Esophagus squamous epithelium (tissue), 5 donors: ENCODE measurements at places on chromosomes 1 and 21.

- no peak for DNase-seq
- H3K4me3 ChIP-seq: no peak overlapping the region
- H3K36me3 ChIP-seq: no peaks in the 10 kb centered on the region
- H3K4me1 ChIP-seq: no peaks in the 10 kb centered on the region
- H3K27ac ChIP-seq: no peak overlapping the region
Observed at GRCh38 chr1:203136409-203137042, 9.0 kb downstream of the ADORA1 start.

DNA sequence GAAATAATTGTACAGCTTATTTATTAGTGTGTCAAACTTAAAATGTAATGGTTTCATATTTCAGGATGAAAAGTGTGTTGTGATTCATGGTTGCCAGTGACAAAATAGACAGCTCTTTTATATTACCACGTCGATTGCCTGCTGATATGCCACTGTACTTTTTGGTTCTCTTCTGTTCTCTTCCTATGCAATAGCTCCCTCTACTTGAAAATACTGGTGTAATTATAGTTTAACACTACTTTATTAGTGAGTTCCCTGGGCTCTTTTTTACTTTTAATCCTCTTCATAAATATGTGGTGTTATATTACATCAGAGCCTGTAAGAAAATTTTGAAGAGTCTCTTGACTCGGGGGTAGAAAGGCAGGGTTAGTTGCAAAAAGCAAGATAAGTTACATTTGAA lies 111.3 kb downstream of the PATJ start:
- H3K4me3 ChIP-seq: no peak overlapping the region
- no peaks in the 10 kb centered on the region for H3K27me3 ChIP-seq
- H3K36me3 ChIP-seq: peaks cover 37% of the 10 kb centered on the region
- no peak for DNase-seq
- H3K4me1 ChIP-seq: no peaks in the 10 kb centered on the region

- no peak for DNase-seq
- H3K27me3 ChIP-seq: no peaks in the 10 kb centered on the region
- H3K36me3 ChIP-seq: no peaks in the 10 kb centered on the region
- H3K4me3 ChIP-seq: no peak overlapping the region
Observed at GRCh38 chr1:182095946-182096345, 34.4 kb upstream of the ZNF648 start.

DNA sequence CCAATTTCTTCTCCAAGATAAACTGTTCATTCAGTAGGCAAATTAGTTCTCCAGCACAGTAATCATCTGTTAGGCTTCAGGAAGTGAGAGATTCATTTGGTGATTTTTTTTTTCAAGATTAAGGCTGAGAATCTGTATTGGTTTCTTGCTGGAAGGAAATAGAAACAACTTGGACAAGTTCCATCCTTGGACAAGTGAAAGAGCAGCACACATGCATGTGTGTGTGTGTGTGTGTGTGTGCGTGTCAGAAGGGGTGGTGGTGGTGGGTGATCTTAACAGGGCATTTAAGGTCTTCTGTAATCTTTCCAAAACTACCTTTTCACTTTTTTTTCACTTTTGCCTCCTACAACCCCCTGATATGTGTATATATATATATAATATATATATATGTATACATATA lies 15.9 kb upstream of the SUCO start:
- no peak overlapping the region for H3K4me3 ChIP-seq
- H3K27ac ChIP-seq: no peak overlapping the region
- no peak for DNase-seq
- no peaks in the 10 kb centered on the region for H3K36me3 ChIP-seq
- no peaks in the 10 kb centered on the region for H3K27me3 ChIP-seq

GRCh38 chr1:154784924-154785531 lies 85.1 kb downstream of the KCNN3 start:
- no peak overlapping the region for H3K4me3 ChIP-seq
- no peak overlapping the region for H3K27ac ChIP-seq
- no peaks in the 10 kb centered on the region for H3K4me1 ChIP-seq
- no peaks in the 10 kb centered on the region for H3K27me3 ChIP-seq

DNA sequence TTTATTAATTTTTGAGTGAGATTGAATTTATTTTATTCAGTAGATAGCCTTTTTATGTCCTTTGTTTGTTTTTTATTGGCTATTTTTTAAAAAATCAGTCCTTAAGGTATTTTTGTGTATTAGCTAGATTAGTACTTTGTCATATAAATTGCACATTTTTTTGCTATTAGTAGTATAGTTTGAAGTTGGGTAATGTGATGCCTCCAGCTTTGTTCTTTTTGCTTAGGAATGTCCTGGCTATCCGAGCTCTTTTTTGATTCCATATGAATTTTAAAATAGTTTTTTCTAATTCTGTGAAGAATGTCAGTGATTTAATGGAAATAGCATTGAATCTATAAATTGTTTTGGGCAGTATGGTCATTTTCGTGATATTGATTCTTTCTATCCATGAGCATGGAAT lies 80.4 kb downstream of the MAN1A2 start:
- H3K4me1 ChIP-seq: no peaks in the 10 kb centered on the region
- no peak overlapping the region for H3K27ac ChIP-seq
- H3K4me3 ChIP-seq: no peak overlapping the region
- H3K27me3 ChIP-seq: no peaks in the 10 kb centered on the region
- H3K36me3 ChIP-seq: no peaks in the 10 kb centered on the region

- no peak for DNase-seq
- H3K4me1 ChIP-seq: peaks cover 6% of the 10 kb centered on the region
- H3K4me3 ChIP-seq: no peak overlapping the region
- H3K27ac ChIP-seq: no peak overlapping the region
- no peaks in the 10 kb centered on the region for H3K27me3 ChIP-seq
Observed at GRCh38 chr1:165303386-165303785, 53.1 kb downstream of the LMX1A start.

DNA sequence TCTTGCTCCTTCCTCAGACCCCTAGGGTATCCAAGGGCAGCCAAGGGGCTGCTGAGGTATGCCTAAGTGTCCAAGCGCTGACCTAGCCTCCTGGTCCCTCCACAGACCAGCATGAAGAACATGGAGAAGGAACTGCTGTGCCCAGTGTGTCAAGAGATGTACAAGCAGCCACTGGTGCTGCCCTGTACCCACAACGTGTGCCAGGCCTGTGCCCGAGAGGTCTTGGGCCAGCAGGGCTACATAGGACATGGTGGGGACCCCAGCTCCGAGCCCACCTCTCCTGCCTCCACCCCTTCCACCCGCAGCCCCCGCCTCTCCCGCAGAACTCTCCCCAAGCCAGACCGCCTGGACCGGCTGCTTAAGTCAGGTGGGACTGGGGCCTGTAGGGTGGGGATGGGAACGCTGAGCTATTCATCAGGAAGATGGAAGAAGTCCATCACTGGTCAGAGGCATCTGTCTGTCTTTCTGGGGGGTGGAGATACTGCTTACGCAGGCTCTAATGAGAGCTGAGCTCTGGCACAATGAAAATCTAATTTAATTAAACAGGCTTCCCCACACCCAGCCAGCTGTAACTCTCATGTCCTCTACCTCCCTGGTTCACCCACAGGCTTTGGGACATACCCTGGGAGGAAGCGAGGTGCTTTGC lies 1.8 kb downstream of the TRIM46 start:
- H3K36me3 ChIP-seq: no peaks in the 10 kb centered on the region
- no peak overlapping the region for H3K4me3 ChIP-seq
- no peak for DNase-seq
- H3K27ac ChIP-seq: no peak overlapping the region
- H3K27me3 ChIP-seq: no peaks in the 10 kb centered on the region

GRCh38 chr1:211605603-211606331 lies 26.8 kb upstream of the SLC30A1 start:
- DNase-seq: no peak
- H3K4me3 ChIP-seq: no peak overlapping the region
- H3K27me3 ChIP-seq: no peaks in the 10 kb centered on the region
- H3K27ac ChIP-seq: peak overlapping the region; percentile 64
- peaks cover 35% of the 10 kb centered on the region for H3K4me1 ChIP-seq

GRCh38 chr1:184520336-184520735 lies 133.5 kb downstream of the C1orf21 start:
- no peak overlapping the region for H3K4me3 ChIP-seq
- no peaks in the 10 kb centered on the region for H3K4me1 ChIP-seq
- H3K36me3 ChIP-seq: no peaks in the 10 kb centered on the region
- no peaks in the 10 kb centered on the region for H3K27me3 ChIP-seq
- DNase-seq: no peak
- no peak overlapping the region for H3K27ac ChIP-seq

- no peaks in the 10 kb centered on the region for H3K4me1 ChIP-seq
- H3K27ac ChIP-seq: no peak overlapping the region
- no peak for DNase-seq
- H3K36me3 ChIP-seq: no peaks in the 10 kb centered on the region
Observed at GRCh38 chr1:204558467-204558866, 42.3 kb downstream of the MDM4 start.

- H3K27ac ChIP-seq: no peak overlapping the region
- H3K27me3 ChIP-seq: no peaks in the 10 kb centered on the region
- H3K4me3 ChIP-seq: no peak overlapping the region
- DNase-seq: no peak
- no peaks in the 10 kb centered on the region for H3K36me3 ChIP-seq
Observed at GRCh38 chr1:2812136-2812535, 10.6 kb upstream of the TTC34 start.

- peaks cover 21% of the 10 kb centered on the region for H3K4me1 ChIP-seq
- H3K27ac ChIP-seq: peak overlapping the region; percentile 25
- no peaks in the 10 kb centered on the region for H3K27me3 ChIP-seq
- H3K36me3 ChIP-seq: no peaks in the 10 kb centered on the region
- DNase-seq: no peak
- no peak overlapping the region for H3K4me3 ChIP-seq
Observed at GRCh38 chr1:33872683-33873082, 8.8 kb downstream of the HMGB4 start.

GRCh38 chr1:158119976-158120653 lies 60.6 kb upstream of the CD1D start:
- DNase-seq: no peak
- H3K27me3 ChIP-seq: no peaks in the 10 kb centered on the region
- H3K27ac ChIP-seq: no peak overlapping the region

DNA sequence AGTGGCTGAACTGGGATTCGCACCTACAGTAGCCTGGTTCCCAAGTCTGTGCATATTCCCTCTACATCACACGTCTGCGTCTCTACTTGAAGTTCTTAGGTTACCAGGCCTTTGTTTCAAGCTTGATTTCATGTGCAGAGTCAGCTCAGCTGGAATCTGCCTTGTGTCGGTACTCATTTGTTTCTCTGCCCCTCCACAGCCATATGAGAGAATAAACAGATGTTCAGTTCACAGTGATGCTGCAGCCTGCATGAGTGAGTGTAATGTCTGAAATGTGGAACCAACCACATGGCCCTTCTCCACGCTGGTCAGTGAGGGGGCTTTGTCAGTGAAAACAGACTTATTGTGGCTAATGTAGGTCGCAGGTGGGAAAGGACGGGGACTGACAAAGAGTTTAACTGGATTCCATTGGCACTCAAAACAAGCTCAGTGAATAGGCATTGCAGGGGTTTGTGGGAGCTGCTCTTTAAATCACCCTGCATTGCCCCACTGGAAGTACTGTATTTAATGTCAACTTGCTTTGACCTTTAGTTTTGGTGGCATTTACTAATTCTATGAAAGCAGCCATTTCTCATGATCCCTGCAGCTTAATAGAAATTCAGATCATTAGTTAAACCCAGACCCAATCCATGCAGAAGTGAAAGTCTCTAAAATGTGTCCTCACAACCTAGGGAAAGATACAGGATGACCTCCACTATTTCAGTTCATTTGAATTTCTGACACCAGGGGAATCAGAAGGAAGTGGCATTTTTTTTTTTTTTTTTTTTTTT lies 136.4 kb upstream of the FAM78B start:
- no peaks in the 10 kb centered on the region for H3K4me1 ChIP-seq
- DNase-seq: no peak
- no peak overlapping the region for H3K4me3 ChIP-seq

GRCh38 chr21:16181018-16181417 lies 451.2 kb downstream of the USP25 start:
- no peak overlapping the region for H3K27ac ChIP-seq
- H3K4me1 ChIP-seq: no peaks in the 10 kb centered on the region
- H3K27me3 ChIP-seq: no peaks in the 10 kb centered on the region
- DNase-seq: no peak
- no peaks in the 10 kb centered on the region for H3K36me3 ChIP-seq
- no peak overlapping the region for H3K4me3 ChIP-seq

DNA sequence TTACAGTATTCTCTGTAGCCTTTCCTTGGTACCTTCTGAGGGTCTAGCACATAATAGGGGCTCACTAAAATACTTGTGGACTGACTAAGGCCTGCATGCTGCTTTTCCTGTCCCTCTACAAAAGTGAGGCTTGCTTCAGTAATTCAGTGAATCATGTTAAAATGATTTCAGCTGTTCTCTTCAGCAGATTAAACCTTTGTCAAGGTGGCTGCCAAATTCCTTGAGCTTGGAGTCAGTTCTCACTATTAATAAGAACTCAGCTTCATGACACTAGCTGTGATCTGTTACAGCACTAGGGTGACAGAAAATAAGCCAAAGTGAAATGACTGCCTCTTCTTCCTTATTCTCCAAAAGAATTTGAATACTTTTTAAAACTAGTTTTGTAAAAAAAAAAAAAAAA lies 128.8 kb downstream of the KCNN3 start:
- no peak for DNase-seq
- no peaks in the 10 kb centered on the region for H3K4me1 ChIP-seq
- no peaks in the 10 kb centered on the region for H3K36me3 ChIP-seq
- no peaks in the 10 kb centered on the region for H3K27me3 ChIP-seq
- no peak overlapping the region for H3K27ac ChIP-seq
